Stimulated activated CD8-positive, alpha-beta memory T cell treated with anti-CD3 and anti-CD28 coated beads, Interleukin-4, amount 100 ng/mL, for 4 hours (primary cell): ENCODE measurements at places on chromosomes 5 and 9.
A peak's percentile ranks its signal among the peaks of the same experiment; 100 is the strongest.

GRCh38 chr5:153456993-153457392 lies 33.5 kb upstream of the GRIA1 start:
- DNase-seq: no peak

GRCh38 chr5:40052808-40053207 lies 626.9 kb upstream of the PTGER4 start:
- no peak for DNase-seq

DNA sequence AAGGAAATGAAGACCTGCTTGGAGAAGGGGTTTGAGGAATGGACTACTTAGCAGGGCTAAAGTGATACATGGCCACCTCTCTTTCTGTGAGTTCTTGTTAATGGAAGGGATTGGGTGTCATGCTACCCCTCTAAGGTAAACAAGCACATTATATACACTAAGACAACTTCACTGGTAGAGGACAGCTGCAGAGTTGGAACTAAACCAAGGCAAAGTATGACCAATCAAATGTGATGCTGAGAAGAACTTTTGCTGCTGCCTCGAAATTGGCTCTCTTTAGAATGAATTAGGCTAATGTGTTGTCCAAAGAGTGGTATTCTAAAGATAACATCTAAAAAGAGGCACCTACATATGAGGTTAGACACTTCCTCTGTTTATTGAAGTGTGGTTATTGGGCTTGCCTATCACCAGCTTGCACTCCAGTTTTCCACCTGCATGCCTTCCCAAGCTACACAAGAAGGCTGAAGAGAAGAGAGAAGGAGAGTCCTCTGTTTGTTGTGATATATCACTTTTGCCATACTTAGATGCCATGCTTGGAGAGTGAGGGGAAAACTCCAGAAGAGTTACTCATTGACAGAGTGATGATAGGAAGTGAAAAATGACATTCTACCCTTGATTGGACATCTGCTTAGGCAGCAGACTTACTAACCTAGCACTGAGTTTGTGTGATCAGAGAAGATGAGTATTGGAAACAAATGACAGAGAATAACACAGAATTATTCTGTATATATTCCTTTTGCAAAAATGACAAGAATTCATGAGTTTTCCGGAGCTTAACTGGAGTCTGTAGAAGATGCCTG lies 536.1 kb downstream of the ZNF608 start:
- no peak for DNase-seq

DNA sequence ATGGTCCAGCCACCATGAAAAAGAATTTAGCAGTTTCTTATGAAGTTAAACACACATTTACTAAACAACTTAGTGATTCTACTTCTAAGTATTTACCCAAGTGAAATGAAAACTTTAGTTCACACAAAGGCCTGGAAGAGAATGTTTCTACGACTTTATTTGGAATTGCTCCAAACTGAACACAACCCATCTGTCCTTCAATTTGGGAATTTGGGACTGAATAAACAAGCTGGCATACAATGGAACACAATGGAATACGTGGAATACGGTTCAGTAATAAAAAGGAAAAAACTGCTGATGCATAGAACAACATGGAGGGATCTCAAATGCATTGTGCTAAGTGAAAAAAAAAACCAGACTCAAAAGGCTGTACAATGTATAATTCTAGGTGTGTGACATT lies 44.6 kb upstream of the BASP1 start:
- no peak for DNase-seq

GRCh38 chr9:36992501-36993316 lies 41.4 kb downstream of the PAX5 start:
- no peak for DNase-seq

DNA sequence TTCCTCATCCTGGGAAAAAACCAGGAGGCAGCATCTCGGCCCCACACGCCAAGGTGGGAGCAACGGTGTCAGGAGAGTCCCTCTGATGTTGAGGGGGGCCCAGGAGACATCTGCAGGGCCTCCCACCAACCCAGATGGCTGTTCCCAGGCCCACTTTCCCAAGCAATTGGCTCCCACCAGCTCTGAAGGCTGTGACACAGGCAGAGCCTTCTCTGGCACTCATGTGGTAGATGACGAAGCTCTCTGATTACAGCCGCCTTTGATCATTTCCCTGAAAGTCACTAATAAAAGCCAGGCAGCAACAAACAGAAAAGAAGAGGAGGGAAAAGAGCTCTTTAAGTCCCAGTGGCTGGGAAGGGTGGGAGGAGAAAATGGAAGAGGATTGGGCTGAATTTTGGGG lies 226.5 kb downstream of the CDK5RAP2 start:
- no peak for DNase-seq

DNA sequence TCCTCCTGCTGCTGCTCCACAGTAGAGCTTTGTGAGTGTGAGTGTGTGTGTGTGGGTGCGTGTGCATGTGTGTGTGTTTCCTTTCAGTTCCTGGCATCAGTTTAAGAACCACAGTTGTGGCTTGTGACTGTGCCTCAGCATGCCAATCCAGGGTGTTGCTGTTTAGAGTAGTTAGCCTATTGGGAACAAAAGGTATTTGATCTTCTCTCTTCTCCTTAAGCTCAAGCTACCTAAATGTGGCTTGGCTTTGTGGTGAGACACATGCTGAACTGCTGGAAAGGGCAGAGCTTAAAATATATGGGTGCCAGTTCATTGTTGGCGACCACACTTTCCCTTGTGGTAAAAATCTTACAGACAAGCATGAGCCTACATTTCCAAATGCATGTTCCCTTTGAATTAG lies 116.6 kb upstream of the BNC2 start:
- no peak for DNase-seq

- no peak for DNase-seq
Measured at GRCh38 chr5:95870105-95870672, 47.7 kb upstream of the GLRX start.

- DNase-seq: no peak
Measured at GRCh38 chr5:140383300-140383699, 18.3 kb upstream of the ANKHD1 start.

GRCh38 chr9:34170237-34170991 lies 8.4 kb upstream of the UBAP1 start:
- no peak for DNase-seq

GRCh38 chr5:12322042-12322441 lies 417.8 kb upstream of the CTNND2 start:
- no peak for DNase-seq

DNA sequence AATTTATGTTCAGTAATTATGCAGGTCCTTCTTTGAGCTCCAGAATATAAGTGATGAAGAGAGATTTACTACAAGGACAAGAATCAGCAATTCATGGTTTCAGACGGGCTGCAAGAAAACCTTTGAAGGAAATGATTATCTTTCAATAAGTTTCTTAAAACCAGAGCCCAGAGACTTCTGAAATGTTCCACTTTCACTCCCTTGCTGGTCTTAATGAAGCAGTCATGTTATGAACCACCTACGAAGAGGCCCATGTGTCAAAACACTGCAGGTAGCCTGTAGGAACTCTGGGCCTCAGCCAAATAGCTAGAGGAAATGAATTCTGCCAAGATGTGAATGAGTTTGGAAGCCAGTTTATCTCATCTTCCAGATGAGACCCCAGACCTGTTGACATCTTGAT lies 505.9 kb upstream of the MEF2C start:
- no peak for DNase-seq

GRCh38 chr5:13529300-13529699 lies 415.2 kb downstream of the DNAH5 start:
- DNase-seq: no peak

GRCh38 chr9:96508227-96508940 lies 58.4 kb downstream of the HABP4 start:
- DNase-seq: no peak

- peak; percentile 58 for DNase-seq
Measured at GRCh38 chr9:131668439-131669268, 71.2 kb downstream of the RAPGEF1 start.

GRCh38 chr9:88477300-88477751 lies 57.7 kb upstream of the NXNL2 start:
- no peak for DNase-seq

DNA sequence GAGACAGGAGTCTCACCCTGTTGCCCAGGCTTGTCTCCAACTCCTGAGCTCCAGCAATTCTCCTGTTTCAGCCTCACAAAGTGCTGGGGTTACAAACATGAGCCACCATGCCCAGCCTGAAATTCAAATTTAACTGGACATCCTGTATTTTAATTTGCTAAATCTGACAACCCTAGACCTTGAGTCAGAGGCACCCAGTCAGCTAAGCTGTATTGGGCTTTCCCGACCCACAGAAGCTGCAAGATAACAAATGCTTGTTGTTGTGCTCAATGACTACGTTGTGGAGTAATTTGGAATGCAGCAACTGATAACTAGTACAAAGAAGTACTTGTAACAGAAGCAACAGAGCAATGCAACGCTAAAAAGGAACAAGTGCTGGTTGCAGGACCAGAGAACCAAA lies 533.1 kb downstream of the NTRK2 start:
- DNase-seq: no peak

- no peak for DNase-seq
Measured at GRCh38 chr9:136949239-136949816, 2.7 kb upstream of the LCN12 start.
